CD14-positive monocyte (primary cell): ENCODE measurements at places on chromosomes 13 and 19.

DNA sequence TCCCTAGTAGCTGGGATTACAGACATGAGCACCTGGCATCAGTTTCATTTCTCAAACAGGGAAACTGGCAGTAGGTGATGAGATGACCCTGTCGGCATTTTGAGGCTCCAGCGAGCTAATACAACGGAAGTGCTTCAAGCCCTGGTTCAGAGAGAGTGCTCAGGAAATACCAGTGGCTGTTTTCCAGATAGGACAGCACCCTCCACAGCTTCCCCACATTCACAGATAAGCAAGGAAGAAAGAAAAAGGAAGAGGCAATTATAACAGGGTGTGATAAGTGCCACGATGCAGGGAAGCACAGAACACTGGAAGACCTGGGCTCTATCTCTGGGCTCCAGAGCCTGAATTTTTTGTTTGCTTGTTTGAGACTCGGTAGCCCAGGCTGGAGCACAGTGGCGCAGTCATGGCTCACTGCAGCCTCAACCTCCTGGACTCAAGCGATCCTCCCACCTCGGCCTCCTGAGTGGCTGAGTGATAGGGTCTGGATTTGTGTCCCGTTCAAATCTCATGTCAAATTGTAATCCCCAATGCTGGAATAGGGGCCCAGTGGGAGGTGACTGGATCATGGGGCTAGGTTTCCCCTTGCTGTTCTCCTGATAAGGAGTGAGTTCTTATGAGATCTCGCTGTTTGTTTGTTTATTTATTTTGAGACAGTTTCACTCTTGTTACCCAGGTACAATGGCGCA is 43.5 kb downstream of the PIN1 start:
- no peaks in the 10 kb centered on the region for H3K27me3 ChIP-seq
- no peak for DNase-seq
- no peaks in the 10 kb centered on the region for H3K4me1 ChIP-seq
- H3K36me3 ChIP-seq, result no peaks in the 10 kb centered on the region
- no peak overlapping the region for H3K27ac ChIP-seq

DNA sequence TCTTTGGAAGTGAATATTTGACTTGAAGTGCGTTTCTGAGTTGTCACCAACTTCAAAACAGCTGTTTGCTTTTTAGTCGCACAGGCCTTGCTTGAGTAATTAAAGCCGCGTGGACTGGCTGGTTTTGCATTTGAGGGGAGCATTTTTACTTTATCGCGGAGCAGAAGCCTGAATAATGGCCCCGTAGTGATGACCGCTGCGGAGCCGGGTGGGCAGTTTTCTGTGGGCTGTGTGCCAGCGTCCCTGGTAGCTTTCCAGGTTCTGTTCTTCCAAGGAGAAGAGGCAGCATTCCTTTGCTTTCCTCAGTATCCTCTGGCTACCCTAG is 1.1 kb downstream of the NAA16 start:
- H3K27ac ChIP-seq, result peak overlapping the region; percentile 87
- no peak for DNase-seq
- no peaks in the 10 kb centered on the region for H3K36me3 ChIP-seq
- peaks cover 46% of the 10 kb centered on the region for H3K4me1 ChIP-seq

- no peaks in the 10 kb centered on the region for H3K36me3 ChIP-seq
- H3K4me3 ChIP-seq, result no peak overlapping the region
- H3K4me1 ChIP-seq, result no peaks in the 10 kb centered on the region
- no peaks in the 10 kb centered on the region for H3K27me3 ChIP-seq
- H3K27ac ChIP-seq, result no peak overlapping the region
These were observed 30.6 kb upstream of the DPP9 start for GRCh38 chr19:4754248-4754647.

GRCh38 chr19:31937983-31938382 is 407.4 kb upstream of the ZNF507 start:
- H3K36me3 ChIP-seq, result no peaks in the 10 kb centered on the region
- H3K27me3 ChIP-seq, result no peaks in the 10 kb centered on the region
- DNase-seq, result no peak
- H3K4me1 ChIP-seq, result no peaks in the 10 kb centered on the region

- DNase-seq, result no peak
- H3K27me3 ChIP-seq, result no peaks in the 10 kb centered on the region
- H3K4me3 ChIP-seq, result no peak overlapping the region
- peaks cover 9% of the 10 kb centered on the region for H3K4me1 ChIP-seq
These were observed 67.6 kb upstream of the TDRD3 start for GRCh38 chr13:60329221-60329923.

DNA sequence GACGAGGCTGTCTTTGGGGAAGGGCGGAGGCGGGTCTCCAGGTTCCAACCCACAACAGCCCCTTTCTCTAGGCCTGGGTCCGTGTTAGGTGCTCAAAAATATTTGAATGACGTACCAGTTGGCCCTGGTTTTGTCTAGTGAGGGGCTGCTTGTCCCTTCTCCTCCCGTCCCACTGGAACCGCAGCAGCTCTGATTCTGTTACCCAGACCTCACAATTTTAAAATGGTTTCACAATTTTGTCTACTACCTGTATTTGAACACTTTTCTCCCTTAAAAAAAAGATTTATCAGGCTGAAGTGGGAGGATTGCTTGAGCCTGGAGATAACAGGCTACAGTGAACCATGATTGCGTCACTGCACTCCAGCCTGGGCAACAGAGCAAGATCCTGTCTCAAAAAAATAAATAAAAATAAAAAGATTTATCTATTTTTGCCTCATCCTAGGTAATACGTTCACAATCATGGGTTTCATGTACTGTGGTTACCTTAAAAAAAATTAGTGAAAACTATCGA is 1.3 kb upstream of the IRF2BP1 start:
- peak overlapping the region; percentile 89 for H3K4me3 ChIP-seq
- H3K27me3 ChIP-seq, result peaks cover 10% of the 10 kb centered on the region
- peak overlapping the region; percentile 89 for H3K27ac ChIP-seq

- H3K4me1 ChIP-seq, result no peaks in the 10 kb centered on the region
- no peaks in the 10 kb centered on the region for H3K27me3 ChIP-seq
- H3K36me3 ChIP-seq, result no peaks in the 10 kb centered on the region
These were observed 48.6 kb downstream of the UBL3 start for GRCh38 chr13:29801737-29802305.

DNA sequence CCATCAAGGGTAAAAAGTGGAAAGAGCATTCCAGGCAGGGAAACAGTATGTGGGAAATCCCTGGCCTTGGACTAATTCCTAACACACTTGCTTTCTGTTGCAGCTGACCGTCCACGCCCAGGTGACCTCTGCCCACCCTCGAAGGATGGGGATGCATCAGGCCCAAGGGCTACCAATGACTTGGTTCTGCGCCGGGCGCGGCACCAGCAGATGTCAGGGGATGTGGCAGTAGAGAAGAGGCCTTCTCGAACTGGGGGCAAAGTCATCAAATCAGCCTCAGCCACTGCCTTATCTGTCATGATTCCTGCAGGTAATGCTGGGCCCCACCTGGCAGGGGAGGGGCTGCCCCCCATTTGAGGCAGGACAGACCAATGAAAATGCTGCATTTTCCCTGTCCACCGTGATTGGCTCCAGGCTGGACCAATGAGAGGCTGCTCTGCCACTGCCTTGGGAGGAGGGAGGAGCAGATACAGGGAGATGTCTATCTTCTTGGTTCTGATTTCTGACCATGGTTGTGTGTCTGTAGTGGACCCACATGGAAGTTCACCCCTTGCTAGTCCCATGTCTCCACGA is 12.6 kb downstream of the DNASE2 start:
- no peak overlapping the region for H3K27ac ChIP-seq
- H3K4me3 ChIP-seq, result no peak overlapping the region
- DNase-seq, result no peak
- H3K27me3 ChIP-seq, result peaks cover 2% of the 10 kb centered on the region

DNA sequence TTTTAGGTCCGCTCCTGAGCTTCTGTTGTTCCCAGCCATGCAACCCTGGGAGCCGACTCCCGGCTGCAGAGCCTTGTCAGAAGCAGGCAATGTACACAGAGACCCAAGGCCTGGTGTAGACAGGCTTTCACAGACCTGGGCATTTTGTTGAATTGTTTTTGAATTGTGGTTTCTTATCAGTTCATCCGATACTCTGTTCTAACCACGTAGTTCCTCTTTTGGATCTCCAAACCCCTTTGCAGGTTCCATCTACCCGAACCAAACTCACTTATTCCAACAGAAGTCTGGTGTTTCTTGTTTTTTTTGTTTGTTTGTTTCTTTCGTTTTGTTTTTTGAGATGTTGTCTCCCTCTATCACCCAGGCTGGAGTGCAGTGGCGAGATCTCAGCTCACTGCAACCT is 6.3 kb upstream of the NLRP2 start:
- H3K27me3 ChIP-seq, result no peaks in the 10 kb centered on the region
- peaks cover 21% of the 10 kb centered on the region for H3K4me1 ChIP-seq
- peak; percentile 15 for DNase-seq
- no peak overlapping the region for H3K27ac ChIP-seq
- no peaks in the 10 kb centered on the region for H3K36me3 ChIP-seq
- H3K4me3 ChIP-seq, result no peak overlapping the region

- peak; percentile 61 for DNase-seq
- peaks cover 72% of the 10 kb centered on the region for H3K36me3 ChIP-seq
- H3K27ac ChIP-seq, result no peak overlapping the region
- H3K27me3 ChIP-seq, result no peaks in the 10 kb centered on the region
- H3K4me1 ChIP-seq, result peaks cover 4% of the 10 kb centered on the region
These were observed 53.8 kb downstream of the EPS15L1 start for GRCh38 chr19:16417660-16418596.

DNA sequence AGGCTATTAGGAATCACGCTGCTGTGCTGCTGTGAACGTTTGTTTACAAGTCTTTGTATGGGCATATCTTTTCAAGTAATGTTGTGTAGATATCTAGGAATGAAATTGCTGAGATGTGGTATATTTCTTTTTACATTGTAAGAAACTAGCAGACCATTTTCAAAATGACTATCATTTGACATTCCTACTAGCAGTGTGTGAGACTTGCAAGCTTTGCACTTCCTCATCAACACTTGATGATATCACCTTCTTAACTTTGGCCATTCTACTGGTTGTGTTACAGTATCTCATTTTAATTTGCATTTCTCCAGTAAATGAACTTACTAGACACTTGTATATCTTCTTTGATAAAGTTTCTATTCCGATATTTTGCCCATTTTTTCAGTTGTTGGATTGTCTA is 12.1 kb downstream of the METTL21C start:
- no peak overlapping the region for H3K4me3 ChIP-seq
- no peak for DNase-seq
- no peak overlapping the region for H3K27ac ChIP-seq
- H3K4me1 ChIP-seq, result peaks cover 13% of the 10 kb centered on the region
- peaks cover 5% of the 10 kb centered on the region for H3K27me3 ChIP-seq
- peaks cover 17% of the 10 kb centered on the region for H3K36me3 ChIP-seq

- no peaks in the 10 kb centered on the region for H3K4me1 ChIP-seq
- H3K27ac ChIP-seq, result no peak overlapping the region
- no peaks in the 10 kb centered on the region for H3K36me3 ChIP-seq
These were observed 56.1 kb upstream of the ATXN8OS start for GRCh38 chr13:70051531-70051930.

- no peak overlapping the region for H3K27ac ChIP-seq
- no peak for DNase-seq
- H3K4me3 ChIP-seq, result peak overlapping the region; percentile 1
- H3K36me3 ChIP-seq, result no peaks in the 10 kb centered on the region
- H3K27me3 ChIP-seq, result peaks cover 10% of the 10 kb centered on the region
These were observed 2.8 kb downstream of the TNNT1 start for GRCh38 chr19:55146078-55146704.

- H3K27ac ChIP-seq, result no peak overlapping the region
- H3K4me1 ChIP-seq, result peaks cover 41% of the 10 kb centered on the region
- peaks cover 67% of the 10 kb centered on the region for H3K27me3 ChIP-seq
- DNase-seq, result no peak
- H3K36me3 ChIP-seq, result no peaks in the 10 kb centered on the region
- H3K4me3 ChIP-seq, result no peak overlapping the region
These were observed 10.7 kb downstream of the C19orf25 start for GRCh38 chr19:1468274-1468820.

GRCh38 chr13:112902101-112902651 is 66.8 kb upstream of the MCF2L start:
- no peaks in the 10 kb centered on the region for H3K27me3 ChIP-seq
- H3K36me3 ChIP-seq, result no peaks in the 10 kb centered on the region
- H3K4me3 ChIP-seq, result no peak overlapping the region
